ENCODE measurements at places on chromosomes 12 and 14. TPM values are rescaled to one million over a fixed set of nuclear protein-coding genes. Genes with fewer than 3 reads are reported as not detected.

Gene MSRB3
- 40.4 TPM for total RNA-seq

Gene TAC3
- not detected for total RNA-seq

Gene OR10G2
- total RNA-seq = not detected

Gene MYF6
- total RNA-seq = not detected

Gene OR4Q3
- not detected for total RNA-seq

Gene CAPZA3
- not detected for total RNA-seq

Gene MYH6
- total RNA-seq = not detected

Gene SIX1
- total RNA-seq = under 0.01 TPM

Gene EMC9
- total RNA-seq = 14.0 TPM

Gene VRTN
- total RNA-seq = not detected

Gene NANOG
- total RNA-seq = not detected

Gene KRT82
- total RNA-seq = not detected

Gene TTC7B
- 32.4 TPM for total RNA-seq

Gene COX8C
- total RNA-seq = not detected

Gene OTUB2
- total RNA-seq = 1.6 TPM

Gene KITLG
- 8.1 TPM for total RNA-seq

Gene PCBP2
- total RNA-seq = 172 TPM

Data from myometrial cell (primary cell).